Thoracic aorta (tissue), 2 donors: ENCODE measurements at places on chromosomes 11 and 22. TPM values are rescaled to one million over a fixed set of nuclear protein-coding genes. Genes with fewer than 3 reads are reported as not detected.

The FAM111A gene
- total RNA-seq: 35.6 TPM

GRCh38 chr11:68998390-68998911, 14.6 kb downstream of the MRGPRF start:
- DNase-seq: no peak

GRCh38 chr22:49753961-49754695, 73.5 kb downstream of the BRD1 start:
- DNase-seq: no peak

DNA sequence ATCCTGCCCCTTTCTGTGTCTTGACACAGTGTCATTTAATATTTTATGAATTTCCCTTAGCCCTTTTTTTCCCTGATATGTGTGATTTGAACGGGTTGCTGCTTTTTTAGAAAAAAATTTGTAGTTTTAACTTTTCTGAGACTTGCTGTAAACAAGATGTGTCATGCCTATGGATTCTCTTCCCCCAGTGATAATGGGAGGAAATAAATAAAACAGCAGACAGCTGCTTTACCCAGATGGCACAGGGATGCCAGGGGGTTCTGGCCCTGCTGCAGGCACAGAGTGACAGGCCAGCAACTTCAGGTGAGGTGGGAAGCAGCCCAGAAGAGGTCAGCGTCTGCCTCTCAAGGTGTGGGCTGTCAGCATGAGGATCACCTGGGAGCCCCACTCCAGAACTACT, 266.9 kb downstream of the KIRREL3 start:
- DNase-seq: no peak

The HORMAD2 gene
- total RNA-seq: not detected

GRCh38 chr11:59009661-59010060, 70.4 kb downstream of the GLYATL1 start:
- no peak for DNase-seq

DNA sequence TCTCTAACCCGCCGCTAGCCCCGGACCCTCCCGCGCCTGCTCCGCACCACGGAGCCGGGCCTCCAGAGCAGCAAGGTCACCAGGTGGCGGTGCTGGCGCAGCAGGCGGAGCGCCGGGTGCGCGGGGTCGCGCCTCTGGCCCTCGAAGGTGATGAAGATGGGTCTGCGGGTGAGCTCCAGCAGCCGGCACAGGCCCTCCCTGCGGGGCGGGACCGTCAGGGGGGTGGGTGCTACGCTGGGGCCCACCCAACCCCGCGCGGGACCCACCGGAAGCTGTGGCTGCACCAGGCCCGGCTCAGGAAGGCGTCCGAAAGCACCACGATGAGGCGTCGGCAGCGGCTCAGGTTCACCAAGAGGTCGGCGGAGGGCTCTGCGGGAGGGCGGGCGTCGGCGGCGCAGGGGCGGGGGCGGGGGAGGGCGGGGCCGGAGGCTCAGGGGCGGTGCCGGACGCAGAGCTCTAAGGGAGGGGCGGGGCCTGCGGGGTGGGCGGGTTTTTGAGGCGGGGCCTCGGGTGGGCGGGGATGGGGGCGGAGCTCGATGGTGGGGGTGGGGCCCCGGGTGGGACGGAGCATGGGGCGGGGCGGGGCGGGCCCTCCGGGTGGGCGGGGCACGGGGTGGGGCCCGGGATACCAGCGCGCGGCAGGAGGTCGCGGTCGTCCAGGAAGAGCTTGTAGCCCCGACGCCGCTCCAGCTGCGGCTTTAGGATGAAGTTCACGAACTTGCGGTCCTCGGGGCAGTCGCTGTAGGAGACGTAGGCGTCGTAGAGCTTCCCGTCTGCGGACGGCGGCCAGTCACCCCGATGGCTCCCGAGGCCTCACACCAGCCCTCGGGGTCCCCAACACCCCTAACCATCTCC, 7.8 kb downstream of the SIGIRR start:
- DNase-seq: no peak

GRCh38 chr11:67354075-67355022, 1.0 kb upstream of the POLD4 start:
- peak; percentile 87 for DNase-seq

The GNAZ gene
- 5.4 TPM for total RNA-seq

DNA sequence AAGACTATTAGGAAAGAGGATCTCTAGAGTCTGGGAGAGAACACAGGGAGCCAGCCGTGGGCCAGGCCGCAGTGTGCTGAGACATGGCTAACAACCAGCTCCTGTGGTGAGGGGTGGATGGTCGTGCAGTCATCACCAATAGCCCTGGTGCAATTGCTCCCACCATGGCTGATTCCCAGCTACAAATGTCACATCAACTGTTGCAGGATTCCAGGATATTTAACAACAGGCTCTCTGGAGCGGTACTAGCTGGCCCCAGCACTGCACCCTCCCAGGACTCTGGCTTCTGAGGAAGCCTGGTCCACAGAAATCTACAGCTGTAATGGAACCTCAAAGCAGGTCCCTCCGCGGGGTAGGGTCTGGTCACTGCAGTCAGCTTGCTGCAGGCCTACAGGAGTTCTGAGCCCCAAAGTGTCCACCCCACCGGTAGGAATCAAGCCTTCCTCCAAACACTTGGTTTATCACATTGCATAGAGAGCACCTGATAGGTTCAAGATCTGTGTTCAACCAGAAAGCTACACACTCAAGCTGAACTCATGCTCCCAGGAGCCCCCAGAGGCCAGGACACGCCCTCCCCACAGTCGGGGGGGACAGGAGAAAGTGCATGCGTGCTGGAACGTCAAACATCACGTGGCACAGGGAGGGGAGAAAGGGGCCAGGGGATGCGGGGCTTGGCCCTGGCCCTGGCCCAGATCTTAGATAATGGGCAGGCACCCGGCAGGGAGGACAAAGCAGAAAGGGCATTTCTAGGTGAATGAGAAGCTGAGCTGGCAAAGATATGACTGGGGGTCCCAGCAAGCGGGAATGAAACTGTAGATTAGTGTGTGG, 609.0 kb downstream of the TBC1D22A start:
- DNase-seq: no peak

- DNase-seq: no peak
Observed at GRCh38 chr22:19714312-19715187, at the start of gene SEPTIN5. Gene SEPTIN5 (plus strand): TSS chr22:19714503. CDS start chr22:19714589, 86 bp downstream.

The GALR3 gene
- total RNA-seq: not detected

- DNase-seq: no peak
Observed at GRCh38 chr22:41038732-41039131, 53.7 kb upstream of the EP300 start.

The OR56A1 gene
- total RNA-seq: not detected

The MUC6 gene
- not detected for total RNA-seq

GRCh38 chr22:25911243-25911972, 169.4 kb downstream of the MYO18B start:
- no peak for DNase-seq

The RBM14 gene
- 99.8 TPM for total RNA-seq

The NPTXR gene
- 29.3 TPM for total RNA-seq
